ENCODE measurements at places on chromosomes 16 and 17.
A peak's percentile ranks its signal among the peaks of the same experiment; 100 is the strongest.

DNA sequence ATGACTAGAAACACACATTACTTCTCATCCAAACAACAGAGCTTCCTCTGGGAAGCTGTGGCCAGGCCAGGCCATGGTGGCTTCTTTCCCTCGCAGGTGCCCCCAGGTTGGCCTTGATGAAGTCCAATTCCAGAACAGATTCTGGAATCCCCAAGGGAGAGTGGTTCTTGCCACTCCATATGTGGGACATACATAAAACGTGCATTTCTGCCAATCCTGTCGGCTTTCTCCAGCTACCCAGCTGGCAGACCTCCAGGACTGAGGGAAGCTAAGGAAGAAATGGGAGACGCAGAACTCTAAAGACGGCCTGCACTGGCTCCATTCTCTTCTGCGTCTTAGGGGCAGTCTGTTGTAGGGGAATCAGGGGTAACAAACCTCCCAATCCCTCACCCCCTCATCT, 219.2 kb upstream of the CDH5 start:
- no peak for DNase-seq

DNA sequence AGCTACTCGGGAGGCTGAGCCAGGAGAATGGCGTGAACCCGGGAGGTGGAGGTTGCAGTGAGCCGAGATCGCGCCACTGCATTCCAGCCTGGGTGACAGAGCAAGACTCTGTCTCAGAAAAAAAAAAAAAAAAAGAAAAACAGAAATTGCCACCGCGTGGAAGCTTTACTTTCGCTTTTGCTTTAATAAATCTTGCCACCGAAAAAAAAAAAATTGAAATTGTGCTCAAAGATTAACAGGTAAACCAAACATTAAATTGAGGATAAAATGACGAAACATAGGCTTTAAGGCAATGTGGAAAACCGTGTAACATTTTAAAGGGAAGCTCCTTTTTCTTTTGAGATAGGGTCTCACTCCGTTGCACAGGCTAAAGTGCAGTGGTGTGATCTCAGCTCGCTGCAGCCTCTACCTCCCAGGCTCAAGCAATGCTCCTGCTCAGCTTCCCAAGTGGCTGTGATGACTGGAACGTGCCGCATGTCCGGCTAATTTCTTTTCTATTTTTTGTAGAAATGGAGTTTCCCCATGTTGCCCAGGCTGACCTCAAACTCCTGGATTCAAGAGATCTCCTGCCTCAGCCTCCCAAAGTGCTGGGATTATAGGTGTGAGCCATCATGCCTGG, 40.1 kb downstream of the ZNF276 start:
- no peak for DNase-seq

GRCh38 chr17:80866050-80866793, 125.4 kb upstream of the CHMP6 start:
- DNase-seq, result peak; percentile 58

DNA sequence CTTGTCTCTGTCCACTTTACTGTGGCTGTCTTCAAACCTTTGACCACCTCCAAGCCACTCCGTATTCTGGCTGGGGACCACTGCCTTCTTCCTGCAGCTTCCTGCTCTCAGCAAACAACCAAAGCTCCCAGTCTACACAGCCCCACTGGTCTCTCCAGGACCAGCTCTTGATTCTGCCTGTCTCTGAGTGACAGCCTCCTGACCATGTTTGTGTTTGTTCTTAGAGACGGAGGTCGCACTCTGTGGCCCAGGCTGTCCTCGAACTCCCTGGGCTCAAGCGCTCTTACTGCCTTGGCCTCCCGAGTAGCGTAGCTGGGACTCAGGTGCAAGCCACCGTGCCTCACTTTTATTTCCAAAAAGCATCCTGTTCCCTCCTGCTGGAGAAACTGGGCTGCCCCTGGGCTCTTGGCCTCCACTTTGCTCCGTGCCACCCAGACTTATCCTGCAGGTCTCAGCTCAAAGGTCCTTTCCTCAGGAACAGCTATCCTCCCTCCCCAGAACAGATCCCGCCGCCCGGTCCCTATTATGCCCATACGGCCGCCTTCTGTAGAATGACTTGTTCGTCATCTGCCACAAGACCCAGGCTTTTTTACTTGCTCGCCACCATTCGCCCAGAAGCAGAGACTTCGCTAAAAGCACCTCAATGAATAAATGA, 9.1 kb downstream of the MNT start:
- DNase-seq, result no peak

DNA sequence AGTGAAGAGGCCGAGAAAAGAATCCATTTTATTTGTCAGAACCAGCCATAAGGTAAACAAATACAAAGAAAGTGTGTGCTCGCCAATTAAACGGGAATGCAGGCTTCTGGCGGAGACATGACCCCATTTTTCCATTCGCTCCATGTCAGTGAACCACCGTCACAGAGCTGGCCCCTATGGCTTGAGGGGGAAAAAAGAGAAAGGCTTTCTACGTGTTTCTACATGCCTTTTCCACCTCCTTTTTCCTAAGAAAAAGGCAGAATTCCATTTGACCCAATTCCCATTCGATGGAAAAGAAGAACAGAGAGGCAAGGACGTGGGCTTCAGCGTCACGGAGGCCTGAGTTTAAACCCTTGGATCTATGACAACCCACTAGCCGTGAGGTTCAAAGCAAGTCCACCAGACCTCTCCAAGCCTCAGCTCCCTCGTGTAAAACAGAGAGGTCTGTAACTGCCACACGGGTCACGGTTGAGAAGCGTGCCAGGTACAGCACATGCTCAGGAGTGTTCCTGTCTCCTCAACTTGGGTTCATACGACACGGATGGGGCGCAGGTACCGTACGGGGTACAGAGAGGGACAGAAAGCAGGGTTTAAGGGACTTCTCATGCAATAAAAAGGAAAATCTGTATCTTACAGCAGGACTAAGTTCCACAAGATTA, 91.9 kb downstream of the NXN start:
- no peak for DNase-seq

- no peak for DNase-seq
Observed at GRCh38 chr17:74055508-74056160, 147.8 kb upstream of the RPL38 start.

DNA sequence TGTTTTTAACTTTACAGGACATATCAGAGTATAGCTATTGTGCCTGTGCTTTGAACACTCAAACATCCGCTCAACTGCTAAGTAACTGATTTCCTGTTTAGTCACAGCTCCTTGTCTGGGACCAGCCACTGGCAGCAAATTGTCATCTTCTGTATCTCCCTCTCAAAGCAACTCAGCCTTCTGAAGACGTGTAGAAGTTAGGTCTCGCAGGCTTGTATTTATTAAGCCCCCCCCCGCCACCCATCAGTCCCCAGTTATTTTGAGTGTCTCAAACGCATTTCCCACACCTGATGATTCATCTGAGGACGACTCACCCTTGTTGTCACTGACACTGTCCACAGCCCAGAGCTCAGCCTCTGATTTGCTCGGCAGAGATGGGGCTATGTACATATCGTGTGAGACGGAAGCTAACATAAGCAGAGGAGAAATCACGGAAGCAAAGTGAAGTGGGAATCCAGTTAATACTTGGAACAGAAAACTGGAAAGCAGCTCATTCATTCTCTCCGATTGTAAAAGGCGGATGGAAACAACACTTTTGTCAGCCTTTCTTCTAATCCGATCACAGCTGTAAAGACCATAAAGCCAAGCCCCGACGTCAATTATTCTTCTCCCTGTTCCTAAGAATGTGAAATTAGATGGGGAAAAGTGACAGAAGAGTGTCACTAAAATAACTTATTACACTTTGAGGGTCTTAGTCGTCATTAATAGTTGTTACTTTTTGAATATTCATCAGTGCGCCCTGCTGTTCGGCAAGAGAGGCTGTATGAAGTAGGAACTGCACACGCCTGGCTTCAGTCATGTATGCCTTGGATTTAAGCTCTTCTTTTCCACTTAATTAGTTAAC, 64.2 kb downstream of the PITPNC1 start:
- no peak for DNase-seq

GRCh38 chr16:80092681-80093080, 448.1 kb upstream of the DYNLRB2 start:
- no peak for DNase-seq

- DNase-seq, result no peak
Observed at GRCh38 chr16:71260995-71261394, 28.2 kb downstream of the CMTR2 start.

DNA sequence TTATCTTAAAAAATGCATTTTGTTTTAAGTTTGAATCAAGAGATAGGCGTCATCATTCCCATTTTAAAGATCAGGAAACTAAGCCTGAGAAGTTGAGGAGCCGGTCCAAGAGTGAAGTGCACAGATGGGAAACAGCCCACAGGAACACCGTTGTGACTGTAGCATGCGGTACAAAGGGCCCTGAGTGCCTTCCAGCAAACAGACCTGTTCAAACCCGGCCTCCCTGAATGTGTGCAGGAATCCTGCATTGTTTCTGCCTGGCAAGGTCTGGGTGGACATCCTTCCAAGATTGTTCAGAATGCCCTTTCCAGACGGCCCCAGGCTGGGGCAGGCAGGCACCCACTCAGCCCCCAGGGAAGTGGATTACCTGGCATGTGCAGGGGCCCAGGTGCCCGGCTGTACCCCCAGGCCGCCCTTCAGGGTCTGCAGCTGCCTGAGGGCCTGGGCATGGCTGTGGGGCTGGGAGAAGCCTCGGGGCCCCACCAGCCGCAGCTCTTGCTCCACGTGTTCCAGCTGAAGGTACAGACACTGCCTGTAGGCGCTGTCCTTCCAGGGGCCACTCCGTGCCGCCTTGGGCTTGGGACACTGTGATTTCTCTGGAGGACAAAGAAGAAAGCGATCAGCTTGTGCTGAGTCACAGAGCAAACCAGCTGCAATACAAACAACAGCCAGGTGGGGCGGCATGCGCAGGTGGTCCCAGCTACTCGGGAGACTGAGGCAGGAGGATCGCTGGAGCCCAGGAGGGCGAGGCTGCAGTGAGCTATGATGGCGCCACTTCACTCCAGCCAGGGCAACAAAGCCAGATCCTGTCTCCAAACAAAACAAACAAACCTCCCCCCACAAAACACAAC, 45.0 kb upstream of the GCSH start:
- no peak for DNase-seq
